ENCODE measurements at places on chromosomes 1 and 21.

- DNase-seq: no peak
Measured at GRCh38 chr1:92511541-92511940, 24.8 kb upstream of the GFI1 start.

DNA sequence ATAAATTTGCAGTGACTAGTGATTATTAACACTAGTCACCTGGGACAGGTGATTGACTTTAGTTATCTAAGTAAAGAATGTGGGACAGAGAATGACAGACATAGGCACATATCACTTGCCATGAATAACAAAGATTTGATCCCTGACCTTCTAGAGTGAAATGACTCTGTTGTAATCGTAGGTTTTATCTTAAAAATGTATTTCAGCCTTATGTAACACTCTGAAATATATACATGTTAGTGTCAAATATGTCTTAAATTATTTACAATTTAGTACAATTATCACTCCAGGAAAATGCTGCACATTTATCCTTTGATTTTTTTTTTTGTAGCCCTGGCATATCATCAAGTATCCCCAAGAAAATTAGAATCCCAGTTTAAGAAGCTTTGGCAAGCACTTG lies 186.4 kb upstream of the PTGFR start:
- DNase-seq: no peak

DNA sequence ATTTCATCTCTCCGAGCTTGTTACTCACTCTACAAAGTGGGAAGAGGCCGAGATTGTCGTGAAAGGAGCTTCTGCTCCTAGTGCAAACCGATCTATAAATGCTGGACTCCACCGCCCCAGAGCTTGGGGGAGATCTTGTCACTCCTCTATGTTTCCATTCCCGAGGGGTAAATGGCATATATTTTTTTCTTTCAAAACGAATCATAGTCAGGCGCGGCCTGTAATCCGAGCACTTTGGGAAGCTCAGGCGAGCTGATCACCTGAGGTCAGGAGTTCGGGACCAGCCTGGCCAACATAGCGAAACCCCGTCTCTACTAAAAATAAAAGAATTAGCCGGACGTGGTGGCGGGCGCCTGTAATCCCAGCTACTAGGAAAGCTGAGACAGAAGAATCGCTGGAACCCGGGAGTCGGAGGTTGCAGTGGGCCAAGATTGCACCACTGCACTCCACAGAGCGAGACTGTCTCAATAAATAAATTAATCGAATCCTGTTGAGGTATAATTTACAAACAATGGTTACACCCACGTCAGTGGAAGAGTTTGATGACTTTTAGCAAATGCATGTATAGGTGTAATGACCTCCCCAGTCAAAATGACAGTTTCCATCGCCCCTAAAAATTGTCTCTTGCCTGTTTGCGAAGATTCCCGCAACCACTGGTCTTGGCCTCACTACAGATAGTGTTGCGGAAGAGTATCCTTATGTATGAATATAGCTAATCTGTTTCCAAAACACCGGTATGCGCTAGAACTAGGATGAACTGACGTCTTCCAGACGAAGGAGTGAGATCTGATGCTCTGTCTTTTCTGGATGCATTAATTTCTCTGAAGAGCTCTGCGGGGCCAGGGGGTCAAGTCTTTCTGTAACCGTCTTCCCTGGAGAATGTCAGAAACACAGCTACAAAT lies 840 bp upstream of the HEATR1 start:
- no peak for DNase-seq

GRCh38 chr1:244350027-244350426 lies 101.7 kb downstream of the ADSS2 start:
- DNase-seq: no peak

DNA sequence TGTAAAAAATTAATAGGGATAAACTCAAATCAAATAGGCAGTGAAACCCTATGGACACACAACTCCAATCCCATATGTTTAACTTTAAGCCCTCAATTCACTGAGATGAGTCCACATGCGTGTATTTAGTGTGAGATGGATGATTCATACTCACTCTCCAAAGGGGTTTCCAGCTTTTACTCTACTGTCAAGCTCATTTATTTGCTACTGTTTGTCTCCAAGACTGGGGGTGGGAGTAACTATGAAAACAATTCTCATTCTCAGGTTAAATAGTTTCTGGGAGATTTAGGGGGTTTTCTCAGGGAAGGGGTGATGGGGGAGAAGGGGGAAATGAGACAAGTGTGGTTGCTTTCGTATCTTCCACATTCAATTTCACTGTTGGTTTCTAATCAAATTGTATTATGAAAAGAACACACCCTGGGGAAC lies 2.7 kb downstream of the RAB29 start:
- DNase-seq: no peak

GRCh38 chr1:30322859-30323257 lies 400.5 kb downstream of the MATN1 start:
- DNase-seq: no peak

DNA sequence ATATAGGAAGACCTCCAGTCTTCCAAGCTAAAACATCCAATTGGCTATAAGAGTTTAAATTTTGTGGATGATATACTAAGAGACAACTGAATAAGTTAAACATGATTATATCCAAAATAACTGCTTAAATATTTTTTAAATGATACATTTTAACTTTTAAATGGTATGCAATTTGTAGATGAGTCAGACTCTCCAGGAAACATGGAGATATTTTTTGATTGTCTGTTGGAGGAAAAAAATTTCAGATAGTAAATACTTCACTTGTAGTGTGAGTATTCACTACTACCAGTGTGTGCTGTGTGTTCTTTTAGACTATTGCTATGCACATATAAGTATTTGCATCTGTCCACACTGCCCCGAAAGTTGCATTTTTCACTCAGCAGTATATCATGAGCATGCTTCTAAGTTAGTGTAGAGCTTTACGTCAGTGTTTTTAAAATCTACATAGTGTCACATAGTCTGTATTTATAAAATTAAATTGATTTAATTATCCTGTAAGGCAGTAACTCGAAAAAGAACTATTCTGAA lies 91.1 kb downstream of the USP25 start:
- no peak for DNase-seq

- no peak for DNase-seq
Measured at GRCh38 chr1:100481303-100481702, 56.6 kb upstream of the GPR88 start.

DNA sequence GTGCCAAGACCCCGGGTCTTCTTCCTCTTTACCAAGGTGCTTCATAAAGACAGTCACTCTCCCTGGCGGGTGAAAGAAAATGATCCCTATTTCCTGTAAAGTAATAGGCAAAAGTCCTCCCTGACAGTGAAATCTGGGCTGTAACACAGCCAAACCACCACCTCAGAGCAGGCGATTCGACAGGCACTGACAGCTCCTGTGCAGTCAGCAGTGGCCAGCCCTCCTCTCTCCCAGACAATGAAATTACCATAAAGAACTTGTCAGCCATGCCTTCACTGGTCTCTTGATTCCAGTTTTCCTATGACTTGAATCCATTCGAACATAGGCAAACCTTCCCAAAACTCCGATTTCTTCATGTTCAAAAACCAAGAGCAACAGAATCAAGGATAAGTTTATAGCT lies 492.2 kb upstream of the DAB1 start:
- DNase-seq: no peak

- DNase-seq: no peak
Measured at GRCh38 chr1:244381878-244382565, 69.7 kb downstream of the ADSS2 start.

GRCh38 chr1:53450225-53450624 lies 9.0 kb upstream of the DMRTB1 start:
- DNase-seq: no peak
